ENCODE measurements at places on chromosomes 16 and 17.

- no peak for DNase-seq
These were observed 4.9 kb downstream of the PHKB start for GRCh38 chr16:47465919-47466630.

- peak; percentile 25 for DNase-seq
These were observed 18.8 kb downstream of the TNRC6A start for GRCh38 chr16:24748242-24748641.

DNA sequence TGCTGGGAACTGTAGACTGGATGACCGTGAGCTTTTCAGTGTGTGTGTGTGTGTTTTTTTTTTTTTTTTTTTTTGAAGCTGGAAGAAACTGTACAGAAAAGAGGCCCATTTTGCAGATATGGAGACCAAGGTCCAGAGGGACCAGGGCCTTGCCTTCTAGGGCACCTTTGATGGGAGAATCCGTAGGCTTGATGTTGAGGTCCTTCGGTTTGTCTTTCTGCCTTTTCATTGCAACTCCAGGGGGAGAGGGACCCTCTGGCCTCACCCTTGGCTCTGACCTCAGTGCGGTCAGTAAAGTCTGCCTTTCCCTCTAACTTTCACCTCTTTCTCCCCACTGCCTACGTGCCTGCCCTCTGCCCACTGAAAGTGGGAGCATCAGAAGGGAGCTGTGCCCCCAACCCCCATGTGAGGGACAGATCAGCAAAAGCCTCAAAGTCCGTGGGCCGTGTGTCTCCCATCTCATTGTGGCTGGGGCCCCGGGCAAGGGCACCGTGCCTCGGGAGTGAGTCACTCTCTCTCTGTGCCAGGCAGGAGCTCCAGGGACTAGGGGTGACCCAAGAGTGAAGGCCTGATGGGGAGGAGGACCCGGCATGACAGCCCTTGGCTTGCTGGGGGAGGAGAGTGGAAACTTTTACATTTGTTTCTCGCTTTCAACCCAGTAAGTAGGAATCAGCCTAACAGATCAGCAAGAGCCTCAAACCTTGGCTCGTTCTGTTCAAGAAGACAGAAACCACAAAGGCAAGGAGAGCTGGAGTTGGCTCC is 123.6 kb downstream of the CMIP start:
- DNase-seq, result peak; percentile 8

GRCh38 chr16:46688654-46689364 is at the start of gene VPS35:
VPS35 (minus strand) TSS chr16:46689178; CDS start chr16:46689133, 45 bp downstream.
- peak; percentile 100 for DNase-seq

DNA sequence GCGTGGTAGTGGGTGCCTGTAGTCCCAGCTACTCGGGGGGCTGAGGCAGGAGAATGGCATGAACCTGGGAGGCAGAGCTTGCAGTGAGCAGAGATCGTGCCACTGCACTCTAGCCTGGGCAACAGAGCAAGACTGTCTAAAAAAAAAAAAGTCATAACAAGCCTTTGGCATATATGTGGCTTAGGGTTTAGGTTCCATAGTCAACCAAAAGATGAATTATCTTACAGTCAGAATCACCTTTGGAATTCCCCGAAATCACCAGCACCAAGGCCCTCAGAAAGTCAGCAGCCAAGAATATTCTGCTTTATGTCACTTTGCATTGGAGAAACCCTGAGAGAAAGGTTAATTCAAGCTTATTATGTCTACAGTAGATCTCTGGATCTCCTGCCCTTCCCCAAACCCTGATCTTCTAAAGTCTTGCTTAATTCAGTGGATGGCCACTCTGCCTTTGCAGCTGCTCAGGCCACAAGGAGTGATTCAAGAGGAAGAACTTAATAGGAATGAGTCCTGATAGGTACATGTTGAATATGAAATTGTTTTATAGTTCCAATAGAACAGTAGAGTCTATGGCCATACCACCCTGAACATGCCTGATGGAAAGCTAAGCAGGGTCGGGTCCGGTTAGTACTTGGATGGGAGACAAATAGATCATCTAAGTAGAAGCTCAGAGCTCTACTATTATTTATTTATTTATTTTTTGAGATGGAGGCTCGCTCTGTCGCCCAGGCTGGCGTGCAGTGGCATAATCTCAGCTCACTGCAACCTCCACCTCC is 196.0 kb upstream of the CACNG5 start:
- DNase-seq, result no peak

- DNase-seq, result no peak
These were observed 9.8 kb upstream of the MED11 start for GRCh38 chr17:4721203-4722135.

GRCh38 chr17:27332047-27332393 is 38.1 kb downstream of the WSB1 start:
- DNase-seq, result no peak

GRCh38 chr17:31275116-31275515 is 21.9 kb downstream of the OMG start:
- no peak for DNase-seq

- DNase-seq, result no peak
These were observed 300.0 kb downstream of the SNX29 start for GRCh38 chr16:12276576-12276975.

DNA sequence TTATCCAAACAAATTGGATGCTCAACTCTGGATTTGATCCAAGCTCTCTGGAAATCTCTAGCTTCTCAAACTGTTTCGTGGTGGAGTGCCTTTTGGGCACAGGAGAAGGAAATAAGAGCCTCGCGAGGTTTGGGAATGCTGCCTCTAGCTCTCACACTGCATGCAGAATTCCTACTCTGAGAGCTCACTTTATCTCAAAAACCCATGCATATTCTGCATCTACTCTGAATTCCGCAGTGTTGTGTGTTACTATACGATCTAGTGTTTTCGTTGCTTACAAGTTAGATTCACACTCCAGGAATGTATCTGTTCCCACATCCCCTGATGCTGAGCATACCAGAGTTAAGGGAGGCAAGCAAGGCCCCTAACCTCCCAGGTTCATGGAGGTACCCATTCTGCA is 462.7 kb downstream of the WWOX start:
- no peak for DNase-seq

GRCh38 chr16:83244057-83244456 is 563.7 kb upstream of the HSBP1 start:
- no peak for DNase-seq

- no peak for DNase-seq
These were observed 6.6 kb upstream of the GALK1 start for GRCh38 chr17:75771334-75772281.

DNA sequence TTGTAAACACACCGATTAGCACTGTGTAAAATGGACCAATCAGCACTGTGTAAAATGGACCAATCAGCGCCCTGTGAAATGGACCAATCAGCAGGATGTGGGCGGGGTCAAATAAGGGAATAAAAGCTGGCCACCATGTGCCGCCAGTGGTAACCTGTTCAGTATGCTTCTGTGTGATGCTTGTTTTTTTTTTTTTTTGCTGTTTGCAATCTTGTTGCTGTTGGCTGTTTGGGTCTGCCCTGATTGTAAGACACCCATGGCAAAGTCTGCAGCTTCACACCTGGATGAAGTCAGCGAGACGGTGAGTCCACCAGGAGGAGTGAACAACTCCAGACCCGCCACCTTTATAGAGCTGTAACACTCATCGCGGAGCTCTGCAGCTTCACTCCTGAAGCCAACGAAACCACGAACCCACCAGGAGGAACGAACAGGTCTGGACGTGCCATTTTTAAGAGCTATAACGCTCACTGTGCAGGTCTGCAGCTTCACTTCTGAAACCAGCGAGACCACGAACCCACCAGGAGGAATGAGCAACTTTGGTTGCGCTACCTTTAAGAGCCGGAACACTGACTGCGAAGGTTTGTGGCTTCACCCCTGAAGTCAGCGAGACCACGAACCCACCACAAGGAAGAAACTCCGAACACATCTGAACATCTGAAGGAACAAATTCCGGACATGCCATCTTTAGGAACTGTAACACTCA is 85.0 kb upstream of the MED9 start:
- DNase-seq, result peak; percentile 71

GRCh38 chr16:80350061-80350460 is 190.7 kb upstream of the DYNLRB2 start:
- DNase-seq, result no peak

GRCh38 chr16:56912746-56913708 is 18.9 kb upstream of the HERPUD1 start:
- DNase-seq, result no peak

DNA sequence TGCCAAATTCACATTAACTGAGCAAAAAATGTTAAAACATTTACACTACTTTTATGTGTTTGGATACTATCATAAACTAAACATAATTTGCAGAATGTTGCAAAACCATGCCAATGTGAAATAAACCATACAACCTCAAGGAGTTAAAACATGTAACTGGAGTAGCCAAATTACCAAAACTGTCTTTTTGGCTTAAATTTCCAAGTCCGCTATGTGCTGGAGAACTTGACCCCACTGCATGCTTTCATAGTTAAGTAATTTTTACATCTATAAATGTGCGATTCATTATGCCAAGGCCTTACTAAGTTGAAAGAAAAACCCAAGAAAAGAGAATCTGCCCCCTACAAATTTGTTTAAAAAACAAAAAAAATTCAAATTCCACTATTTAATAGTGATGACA is 28.2 kb downstream of the BRD7 start:
- DNase-seq, result no peak

DNA sequence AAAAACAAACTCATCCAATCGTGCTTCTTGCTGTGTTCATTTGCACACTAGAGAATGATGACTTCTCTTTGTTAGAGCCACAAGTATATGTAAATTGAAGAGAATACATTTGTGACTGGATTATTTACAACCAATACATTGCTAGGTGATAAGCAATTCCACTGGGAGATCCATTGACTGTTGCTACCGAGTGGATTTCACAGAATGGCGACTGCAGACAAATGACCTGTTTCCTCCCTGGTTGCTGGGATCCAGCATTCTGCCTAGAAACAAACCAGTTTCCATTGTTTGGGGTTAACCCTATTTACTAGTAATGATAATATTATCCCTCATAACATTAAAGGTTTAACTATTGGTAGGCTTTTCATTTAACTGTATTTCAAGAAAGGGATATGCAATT is 36.9 kb upstream of the CPHXL start:
- no peak for DNase-seq

DNA sequence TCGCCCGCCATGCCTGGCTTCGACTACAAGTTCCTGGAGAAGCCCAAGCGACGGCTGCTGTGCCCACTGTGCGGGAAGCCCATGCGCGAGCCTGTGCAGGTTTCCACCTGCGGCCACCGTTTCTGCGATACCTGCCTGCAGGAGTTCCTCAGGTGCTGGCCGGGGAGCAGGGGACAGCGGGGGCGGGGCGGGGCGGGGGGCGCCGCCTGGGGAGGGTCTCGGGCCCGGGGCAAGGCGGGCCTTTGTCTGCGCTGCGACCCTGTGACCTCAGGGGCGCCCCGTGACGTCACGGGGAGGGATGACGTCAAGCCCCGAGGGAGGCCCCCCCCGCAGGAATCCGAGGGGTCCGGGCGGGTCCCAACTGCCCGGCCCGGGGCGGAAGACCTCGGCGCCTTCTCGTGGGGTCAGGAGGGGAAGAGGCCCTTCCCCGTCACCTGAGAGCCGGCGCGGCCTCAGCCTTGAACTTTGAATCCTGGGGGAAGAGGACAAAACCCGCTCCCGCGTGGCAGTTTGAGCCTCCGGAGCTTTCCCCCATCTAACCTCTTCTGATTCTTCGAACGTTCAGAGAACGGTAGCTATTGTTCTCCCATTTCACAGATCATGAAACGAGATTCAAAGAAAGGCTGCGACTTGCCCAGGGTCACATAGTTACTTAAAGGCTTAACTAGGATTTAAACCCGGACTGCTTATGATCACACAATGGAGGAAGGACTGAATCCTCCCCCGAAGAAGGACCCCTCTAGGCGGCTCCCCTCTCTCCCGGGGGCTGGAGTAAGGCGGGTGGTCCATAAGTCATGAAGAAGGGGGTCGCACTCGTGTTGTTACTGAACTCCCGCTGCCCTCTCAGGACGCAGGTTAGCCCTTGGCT is 527 bp downstream of the TRAF4 start:
- peak; percentile 59 for DNase-seq

DNA sequence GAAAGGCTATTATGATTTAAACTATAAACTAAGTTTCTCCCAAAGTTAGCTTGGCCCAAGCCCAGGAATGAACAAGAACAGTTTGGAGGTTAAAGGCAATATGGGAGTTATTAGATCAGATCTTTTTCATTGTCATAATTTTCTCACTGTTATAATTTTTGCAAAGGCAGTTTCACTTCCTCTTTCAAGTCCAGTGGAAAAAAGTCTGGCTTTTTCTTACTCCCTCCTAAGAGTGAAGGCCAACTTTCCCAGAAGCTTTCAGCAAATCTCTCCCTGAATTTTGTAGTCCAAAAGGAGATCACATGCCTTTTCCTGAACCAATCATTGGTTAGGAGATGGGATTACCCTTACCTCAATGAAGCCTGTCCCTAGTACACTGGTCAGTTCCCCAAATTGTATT is 9.1 kb upstream of the BLMH start:
- DNase-seq, result no peak

DNA sequence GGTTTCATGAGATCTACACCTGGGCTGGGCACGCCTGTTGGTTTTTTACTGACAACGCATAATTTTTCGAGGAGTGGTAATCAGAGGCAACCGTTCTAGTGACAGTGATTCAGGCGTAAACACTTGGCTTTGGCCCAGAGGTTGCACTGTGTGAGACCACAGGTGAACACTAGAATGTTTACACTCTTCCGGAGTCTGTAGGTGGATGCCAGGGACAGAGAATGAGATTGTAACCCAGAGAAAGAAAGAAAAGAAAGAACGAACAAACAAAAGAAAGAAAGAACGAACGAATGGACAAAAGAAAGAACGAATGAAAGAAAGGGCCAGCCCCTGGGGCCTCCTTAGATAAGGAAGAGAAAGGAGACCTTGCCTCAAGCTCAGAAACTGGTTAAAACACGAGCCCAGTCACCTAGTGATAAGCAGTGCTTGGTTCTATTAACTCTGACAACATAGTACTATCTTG is 113.2 kb downstream of the PRKCB start:
- peak; percentile 83 for DNase-seq

DNA sequence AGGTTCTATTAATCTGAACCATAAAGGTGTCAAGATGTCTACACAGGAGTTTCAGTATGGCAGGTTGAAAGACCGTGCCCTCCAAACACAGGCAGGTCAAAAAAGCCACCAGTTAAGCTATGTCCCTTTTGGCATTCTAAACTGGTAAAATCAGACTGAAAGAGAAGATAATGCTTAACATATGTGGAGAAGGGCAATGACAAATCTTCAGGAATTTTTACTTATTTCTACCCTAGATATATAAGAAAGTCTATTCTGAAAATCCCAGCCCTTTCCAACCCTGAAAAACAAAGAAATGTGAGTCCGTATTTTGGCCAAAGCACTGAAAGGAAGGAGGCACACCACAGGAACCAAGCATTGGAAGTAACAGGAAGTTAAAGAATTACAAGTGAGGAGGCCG is 16.5 kb downstream of the AP1G1 start:
- DNase-seq, result no peak

- no peak for DNase-seq
These were observed 118.2 kb upstream of the ZNF750 start for GRCh38 chr17:82957961-82958561.

DNA sequence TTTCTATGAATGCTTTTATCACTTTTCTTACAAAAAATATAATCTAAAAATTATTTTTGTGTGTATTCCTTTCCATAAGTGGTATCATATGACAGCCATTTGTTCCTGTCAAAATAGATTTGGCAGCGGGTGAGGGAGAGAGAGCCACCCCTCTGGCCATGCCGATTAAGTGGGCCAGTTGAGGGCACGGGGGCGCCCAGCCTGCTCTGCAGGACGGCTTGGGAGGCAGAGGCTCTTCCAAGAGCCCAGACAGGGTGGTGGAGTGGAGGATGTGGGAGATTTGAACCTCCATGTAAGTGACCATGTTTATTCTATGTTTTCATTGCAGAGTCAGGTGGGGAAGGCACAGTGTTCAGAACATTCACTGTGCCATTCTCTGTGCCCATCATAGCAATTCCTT is 88.8 kb downstream of the IRX3 start:
- DNase-seq, result no peak

GRCh38 chr16:57042157-57043111 is 49.9 kb upstream of the CPNE2 start:
- DNase-seq, result peak; percentile 87
